AG10803 (cell line): ENCODE measurements at places on chromosomes 2 and 18.

DNA sequence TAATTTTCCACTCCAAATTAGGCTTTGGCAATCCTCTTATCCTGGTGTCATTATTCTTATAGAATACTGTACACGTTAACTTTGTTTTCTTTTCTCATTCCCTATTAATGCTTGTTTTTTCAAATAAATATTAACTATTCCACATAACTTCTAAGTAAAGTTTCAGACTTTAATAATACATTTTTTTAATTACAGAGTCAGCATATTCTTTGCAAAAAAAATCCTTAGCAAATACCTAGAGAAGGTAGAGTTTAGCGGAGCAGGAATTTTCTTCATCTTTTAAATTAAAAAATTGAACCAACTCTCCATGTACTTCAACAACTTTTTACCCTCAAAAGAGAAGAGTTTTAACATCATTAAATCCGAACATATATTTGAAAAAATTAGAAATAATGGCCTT is 45.2 kb downstream of the RPRM start:
- no peak for DNase-seq

DNA sequence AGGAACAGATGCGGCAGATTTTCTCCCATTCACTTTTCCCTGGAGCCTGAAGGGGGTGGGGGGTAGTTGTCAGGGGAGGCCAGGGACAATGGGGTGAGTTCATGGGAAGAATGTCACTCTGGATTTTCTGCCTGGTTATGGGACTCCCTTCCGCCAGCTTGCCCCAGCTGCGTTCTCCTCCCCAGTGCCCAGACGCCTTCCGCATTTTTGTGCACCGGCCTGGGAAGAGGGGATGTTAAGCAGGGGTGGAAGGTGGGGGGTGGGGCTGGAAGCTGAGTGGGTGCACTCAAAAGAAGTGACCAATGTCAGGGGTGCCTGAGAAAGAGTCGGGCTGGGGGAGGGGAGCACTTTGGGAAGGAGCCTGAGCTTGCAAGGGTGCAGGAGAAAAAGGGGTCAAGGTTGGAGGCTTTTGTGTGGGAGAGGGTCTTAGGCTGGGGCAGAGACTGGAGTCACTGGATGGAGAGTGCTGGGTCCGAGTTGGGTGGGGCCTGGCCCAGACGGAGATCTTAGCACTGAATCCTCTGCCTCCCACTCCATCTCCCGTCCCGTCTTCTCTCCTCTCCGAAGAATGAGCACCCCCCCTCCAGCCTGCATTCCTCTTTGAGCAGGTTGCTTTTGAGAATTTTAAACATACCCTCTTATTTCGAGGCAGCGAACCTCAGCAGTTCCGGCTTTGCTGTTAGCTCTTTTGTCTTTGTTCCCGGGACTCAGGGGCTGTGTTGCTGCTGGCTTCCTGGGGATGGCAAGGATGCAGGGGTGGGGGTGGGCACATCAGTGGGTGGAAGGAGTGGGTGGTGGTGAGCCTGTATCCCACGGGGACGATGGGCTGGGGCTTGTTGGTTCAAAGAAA is 2.7 kb downstream of the IGFBP2 start:
- no peak for DNase-seq

- no peak for DNase-seq
Observed at GRCh38 chr2:137939026-137939425, 25.2 kb upstream of the HNMT start.

GRCh38 chr2:156181208-156181607 is 151.3 kb downstream of the NR4A2 start:
- DNase-seq: no peak
